Stimulated activated CD8-positive, alpha-beta memory T cell treated with anti-CD3 and anti-CD28 coated beads, Interleukin-7, amount 100 ng/mL, for 1 hour (primary cell): ENCODE measurements at places on chromosomes 3 and 15.

DNA sequence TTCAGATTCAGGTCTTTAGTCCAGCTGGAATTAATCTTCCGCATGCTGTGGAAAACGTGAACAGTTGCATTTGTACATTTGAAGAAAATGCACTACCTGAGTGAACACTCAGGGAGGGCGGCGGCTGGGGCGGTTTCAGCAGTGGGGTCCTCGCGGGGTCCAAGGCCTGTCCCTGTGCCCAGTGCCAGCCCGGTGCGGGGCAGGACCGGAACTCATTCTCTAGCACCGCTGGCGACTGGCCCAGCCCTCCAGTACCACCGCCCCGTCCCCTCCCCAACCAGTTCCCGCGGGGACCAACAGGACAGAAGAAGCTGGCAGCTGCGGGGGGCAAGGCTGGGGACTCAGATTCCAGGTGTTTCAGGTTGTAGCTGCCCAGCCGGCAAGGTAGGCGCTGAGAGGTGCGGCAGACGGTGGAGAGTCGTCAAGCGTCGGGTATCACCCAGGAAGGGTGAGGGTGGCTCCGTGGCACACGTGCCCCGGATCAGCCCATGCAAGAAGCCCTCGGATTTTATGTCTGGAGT is 72.2 kb upstream of the ARNT2 start:
- no peak for DNase-seq

GRCh38 chr3:157922614-157923013 is 183.6 kb downstream of the SHOX2 start:
- no peak for DNase-seq

- no peak for DNase-seq
Measured at GRCh38 chr15:23801881-23802280, 114.8 kb upstream of the NDN start.

GRCh38 chr15:63971427-63971805 is 74.9 kb downstream of the DAPK2 start:
- DNase-seq = no peak

DNA sequence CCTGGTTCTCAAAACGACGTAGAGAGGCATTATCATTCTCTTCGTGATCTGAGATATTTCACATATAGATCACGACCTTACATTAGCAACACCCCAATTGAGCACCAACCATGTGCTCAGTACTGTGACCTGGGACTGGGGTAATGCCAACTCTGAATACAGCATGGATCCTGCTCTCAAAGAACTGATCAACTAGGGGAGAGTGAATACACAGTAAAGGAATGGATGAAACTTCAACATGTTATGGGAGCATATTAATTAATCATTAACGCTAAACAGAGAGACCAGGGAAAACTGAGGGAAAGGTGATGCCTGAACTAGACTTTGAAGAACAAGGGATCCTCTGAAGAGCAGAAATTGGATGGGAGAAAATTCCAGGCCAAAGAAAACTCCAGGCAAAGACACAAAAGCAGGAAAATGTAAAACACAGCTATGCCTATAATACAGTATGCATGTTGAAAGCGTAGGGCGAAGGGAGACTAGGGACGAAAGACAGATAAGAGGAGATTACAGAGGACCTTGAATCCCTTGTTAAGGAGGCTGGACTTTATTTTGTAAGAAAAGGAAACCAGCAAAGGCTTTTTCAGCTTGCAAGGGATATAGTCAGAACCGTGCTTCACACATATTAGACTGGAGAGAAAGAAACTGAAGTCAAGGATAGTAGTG is 105.7 kb downstream of the ANO10 start:
- DNase-seq = no peak

DNA sequence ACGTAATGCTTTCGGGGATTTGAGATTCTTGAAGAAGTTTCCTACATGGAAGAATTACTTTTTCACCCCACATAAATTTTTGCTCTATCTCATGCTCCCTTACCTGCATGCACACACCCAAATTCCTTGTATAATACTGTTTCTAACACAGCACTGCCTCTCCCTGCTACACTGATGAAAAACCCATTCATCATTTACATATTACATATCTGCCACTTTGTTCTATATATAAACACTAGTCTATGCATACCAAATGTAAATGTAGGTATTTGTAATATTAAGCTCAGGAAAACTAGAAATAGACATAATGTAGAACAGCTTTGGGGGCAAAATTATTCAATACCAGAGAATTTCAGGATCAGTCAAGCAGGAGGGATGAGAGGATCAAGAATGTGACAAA is 182.6 kb upstream of the SEMA6D start:
- DNase-seq = no peak

DNA sequence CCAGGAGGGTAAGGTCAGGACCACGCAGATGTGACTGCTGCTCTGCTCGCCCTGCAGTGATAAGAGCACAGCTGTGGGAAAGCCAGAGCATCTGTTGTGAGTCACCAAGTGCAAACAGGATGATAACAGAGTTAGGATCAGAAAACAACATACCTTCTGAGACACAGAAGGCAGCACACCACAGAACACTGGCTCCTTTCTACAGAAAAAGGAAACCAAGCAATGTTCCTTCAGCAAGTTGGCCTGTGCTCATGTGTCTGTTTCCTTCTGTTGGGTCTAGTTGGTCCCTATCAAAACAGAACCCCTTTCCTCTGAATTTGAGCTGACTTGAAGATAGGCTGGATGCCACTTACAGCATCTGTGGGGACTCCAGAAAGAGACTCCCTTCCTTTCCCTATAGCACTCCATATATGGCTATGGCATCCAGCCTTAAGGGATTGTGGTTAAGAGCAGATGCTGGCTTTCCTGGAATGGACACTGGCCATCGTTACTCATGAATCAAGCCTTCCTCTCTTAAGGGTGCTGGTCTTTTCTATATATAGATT is 440.7 kb upstream of the THBS1 start:
- no peak for DNase-seq

DNA sequence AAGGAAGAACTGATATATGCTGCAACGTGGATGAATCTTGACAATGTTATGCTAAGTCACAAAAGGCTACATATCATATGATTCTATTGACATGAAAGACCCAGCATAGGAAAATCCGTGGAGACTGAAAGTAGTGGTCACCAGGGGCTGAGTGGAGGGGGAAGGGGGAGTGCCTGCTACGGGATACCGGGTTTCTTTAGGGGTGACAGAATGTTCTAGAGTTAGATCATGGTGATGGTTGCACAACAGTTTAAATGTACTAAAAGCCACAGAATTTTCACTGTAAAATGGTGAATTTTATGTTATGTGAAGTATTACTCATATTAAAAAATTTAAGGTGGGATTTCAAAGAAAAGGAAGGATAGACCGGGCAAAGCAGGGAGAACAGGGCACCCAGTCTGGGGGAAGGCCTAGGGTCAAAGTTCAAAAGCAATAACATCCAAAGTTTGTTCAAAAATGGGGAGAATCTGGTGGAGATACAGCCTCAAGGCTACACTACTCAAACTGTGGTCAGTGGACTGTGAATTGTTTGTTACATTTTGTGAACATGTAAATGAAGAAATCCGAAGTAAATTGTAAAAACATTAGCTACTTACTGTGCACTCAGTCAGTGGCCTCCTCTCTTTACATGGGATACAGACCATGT is 74.2 kb upstream of the FNDC3B start:
- no peak for DNase-seq

DNA sequence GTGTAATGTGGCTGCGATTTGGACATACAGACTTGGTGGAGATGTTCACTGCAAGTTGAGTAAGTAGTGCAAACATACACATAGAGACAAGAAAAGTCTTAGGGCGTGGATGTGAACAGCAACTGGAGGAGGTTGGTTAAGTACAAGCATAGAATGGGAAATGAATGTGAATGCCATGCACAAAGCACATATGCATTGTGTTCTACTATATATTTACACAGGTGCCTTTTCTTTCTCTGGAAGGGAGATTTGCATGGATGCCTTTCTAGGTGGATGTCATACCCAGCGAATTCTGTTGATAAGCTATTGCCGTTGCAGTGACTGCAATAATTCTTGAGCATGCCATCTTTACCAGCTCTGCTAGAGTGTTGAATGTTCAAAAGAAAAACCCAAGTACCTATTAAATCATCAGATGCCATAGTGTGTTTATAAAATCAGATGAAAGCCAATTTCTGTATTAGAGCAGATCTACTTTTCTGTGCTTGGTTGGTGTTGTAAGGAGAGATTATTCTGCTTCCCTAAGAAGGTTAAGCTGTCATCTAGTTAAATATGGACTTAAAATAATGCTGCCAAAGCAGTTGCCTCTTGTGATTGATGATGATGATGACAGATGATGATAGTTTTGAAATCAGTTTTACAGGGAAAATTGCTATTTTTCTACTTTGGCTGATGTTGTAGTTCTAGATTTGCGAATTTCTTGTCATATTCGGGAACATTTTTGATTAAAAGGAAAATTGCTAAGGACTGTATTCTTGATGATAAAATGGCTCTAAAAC is 148.4 kb downstream of the CNTN4 start:
- no peak for DNase-seq

DNA sequence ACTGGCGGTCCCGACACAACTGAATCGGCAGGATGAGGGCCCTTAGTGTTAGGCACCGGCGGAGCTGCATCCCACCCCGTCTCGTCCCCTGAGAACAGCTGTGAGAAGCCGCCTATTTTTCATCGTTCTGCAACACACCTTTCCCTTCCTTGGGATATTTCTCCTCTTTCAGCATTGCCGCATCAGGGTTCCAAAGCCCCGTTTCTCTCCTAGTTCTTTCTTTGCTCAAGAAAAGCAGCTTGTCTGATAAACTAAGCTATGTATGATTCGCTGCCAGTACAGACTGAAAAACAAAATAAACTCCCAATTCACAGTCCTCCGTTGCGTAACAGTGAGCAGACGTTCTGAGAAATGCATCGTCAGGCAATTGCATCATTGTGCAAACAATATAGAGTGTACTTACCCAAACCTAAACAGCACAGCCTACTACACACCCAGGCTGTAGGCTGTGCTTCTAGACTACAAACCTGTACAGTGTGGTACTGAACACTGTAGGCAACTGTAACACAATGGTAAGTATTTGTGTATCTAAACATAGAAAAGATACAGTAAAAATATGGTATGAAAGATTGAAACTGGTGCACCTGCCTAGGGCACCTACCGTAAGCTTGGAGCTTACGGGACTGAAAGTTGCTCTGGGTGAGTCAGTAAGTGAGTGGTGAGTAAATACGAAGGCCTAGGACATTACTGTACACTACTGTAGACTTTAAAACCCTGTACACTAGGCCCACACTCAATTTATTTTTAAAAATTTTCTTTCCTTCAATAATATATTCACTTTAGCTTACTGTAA is 8.9 kb upstream of the ADAMTS17 start:
- no peak for DNase-seq

GRCh38 chr15:96958721-96959120 is 628.2 kb downstream of the NR2F2 start:
- no peak for DNase-seq

GRCh38 chr3:133054586-133054985 is 16.4 kb downstream of the TMEM108 start:
- no peak for DNase-seq

GRCh38 chr3:129936757-129937156 is 37.8 kb upstream of the TRH start:
- DNase-seq = no peak

- no peak for DNase-seq
Measured at GRCh38 chr3:170189398-170190256, 8.1 kb upstream of the PHC3 start.

DNA sequence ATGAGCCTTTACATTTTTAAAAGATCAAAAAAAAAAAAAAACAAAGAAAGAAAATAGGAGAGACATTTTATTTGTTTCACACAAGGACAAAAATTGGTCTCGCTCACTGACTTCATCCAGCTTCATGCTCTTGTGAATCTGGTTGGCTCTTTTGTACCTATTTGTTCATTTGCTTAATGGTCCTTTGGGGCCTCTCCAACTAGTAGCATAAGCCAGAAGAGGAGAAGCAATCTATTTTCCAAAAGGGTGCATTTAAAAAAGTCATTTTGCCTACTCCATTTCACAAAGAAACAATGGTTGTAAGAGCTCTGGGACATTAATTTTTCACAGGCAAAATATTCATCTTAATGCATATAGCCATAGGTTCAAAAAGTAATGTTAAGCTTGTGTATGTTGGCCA is 168.3 kb upstream of the ADAMTS9 start:
- no peak for DNase-seq

GRCh38 chr15:45376967-45377608 is 1.3 kb downstream of the GATM start:
- DNase-seq = no peak

GRCh38 chr15:70250208-70251201 is 152.8 kb upstream of the TLE3 start:
- no peak for DNase-seq
